ENCODE measurements at places on chromosomes 3 and 15.

GRCh38 chr3:39718674-39719595, 90.5 kb upstream of the MYRIP start:
- no peak for DNase-seq

DNA sequence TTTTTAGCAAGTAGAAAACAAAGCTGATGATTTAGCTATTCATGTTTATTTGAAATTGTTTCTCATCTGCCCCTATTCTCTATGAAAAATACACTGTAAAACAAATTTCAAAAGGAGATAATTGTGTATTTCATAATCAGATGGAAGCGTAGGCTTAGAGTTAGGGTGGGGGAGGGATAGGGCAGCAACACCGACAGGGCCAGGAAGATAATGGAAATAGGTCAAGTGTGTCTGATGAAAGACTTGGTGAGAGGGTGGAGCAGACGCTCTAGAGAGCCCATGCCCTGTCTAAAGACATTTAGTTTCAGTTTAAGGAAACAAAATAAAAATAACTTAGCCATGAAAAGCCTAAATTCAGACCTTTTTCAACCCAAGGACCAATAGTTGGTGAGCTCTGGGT, 51.6 kb upstream of the ARL6 start:
- DNase-seq = no peak

DNA sequence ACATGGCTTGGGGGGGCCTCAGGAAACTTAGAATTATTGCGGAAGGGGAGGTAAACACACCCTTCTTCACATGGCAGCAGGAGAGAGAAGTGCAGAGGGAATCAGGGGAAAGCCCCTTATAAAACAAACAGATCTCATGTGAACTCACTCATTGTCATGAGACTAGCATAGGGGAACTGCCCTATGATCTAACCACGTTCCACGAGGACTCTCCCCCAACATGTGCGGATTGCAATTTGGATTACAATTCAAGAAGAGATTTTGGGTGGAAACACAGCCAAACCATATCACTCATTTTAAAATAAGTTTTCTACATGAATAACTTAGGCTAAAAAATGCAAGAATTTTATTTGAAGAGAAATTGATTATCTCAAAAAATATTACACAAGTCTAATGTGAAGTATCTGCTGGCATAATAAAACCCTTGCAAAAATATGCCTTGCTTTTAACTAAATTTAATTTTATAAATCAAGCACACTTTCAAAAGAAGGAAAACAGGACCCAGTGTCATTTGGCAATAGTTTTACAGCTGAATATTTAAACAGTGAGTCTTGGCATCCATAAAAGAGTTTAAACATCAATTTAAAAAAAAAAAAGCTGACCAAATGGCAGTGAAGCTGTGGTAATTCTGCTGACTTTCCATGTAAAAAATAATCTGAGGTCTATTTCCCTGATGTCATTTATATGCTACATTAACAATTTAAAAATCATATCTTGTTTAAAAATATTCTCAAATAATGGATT, 1057.2 kb downstream of the NAALADL2 start:
- DNase-seq = no peak

DNA sequence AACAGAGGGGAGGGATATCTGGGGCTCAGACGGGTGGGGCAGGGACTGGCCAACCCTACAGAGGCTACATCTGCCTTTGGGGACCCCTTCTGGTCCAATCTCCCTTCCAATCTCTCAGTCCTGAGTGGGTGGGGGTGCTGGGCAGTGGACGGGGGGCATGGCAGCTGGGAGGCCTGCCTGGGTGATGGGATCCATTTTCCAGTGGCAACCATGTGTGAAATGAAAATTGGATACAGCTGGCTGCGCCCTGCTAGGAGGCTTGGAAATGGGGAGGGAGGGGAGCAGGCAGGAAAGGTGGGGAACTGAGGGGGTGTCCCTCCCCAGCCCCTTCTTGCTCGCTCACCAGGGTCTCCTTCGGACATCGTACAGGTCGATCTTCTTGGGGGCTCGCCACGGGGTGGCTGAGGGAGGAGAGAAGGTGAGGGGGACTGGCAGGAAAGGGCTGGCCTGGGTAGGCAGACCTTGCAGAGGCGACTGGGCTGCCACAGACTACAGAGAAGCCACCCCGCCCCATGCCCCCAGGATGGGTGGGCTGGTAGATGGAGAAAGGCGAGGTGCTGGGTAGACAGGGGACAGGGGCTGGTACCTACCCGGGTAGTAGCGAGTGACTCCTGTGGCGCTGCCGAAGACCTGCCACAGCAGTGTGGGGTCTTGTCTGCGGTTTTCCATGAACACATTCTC, 21.2 kb upstream of the TMEM115 start:
- DNase-seq = no peak

DNA sequence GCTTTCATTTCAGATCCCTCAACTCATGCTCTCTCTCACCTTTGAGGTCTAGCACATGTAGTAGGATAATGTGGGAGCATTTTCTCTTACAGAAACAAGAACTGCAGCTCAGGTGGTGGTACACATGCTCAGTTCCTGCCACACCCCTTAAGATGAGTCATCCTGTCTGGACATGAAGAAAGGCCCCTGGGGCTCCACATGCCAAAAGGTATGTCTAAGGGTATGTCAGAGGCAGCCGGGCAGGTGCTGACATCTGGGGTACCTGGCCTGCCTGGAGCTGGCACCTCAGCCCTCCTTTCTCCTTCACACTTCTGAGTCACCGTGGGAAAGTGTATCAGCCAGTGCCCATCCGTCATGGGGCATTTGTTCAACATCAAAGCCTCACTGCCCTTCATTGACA, 209.9 kb downstream of the OCA2 start:
- no peak for DNase-seq

DNA sequence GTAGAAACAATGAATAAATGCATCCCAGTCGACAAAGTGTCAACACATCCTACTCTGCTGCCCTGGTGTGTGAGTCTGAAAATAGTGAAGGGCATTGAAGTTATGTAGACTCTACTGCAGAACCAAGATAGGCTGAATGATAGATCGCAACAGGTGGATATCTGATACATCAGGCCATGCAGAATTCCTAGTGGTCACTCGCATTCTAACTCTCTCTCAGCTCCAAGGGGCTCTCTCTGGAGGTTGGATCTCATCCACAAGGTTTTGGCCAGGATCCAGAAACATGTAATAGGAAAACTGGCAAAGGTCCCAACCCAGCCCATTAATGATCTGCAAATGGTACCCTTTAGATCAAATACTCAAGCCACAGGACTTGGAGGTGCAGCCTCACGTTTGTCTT, 514.1 kb downstream of the MAGI1 start:
- no peak for DNase-seq

DNA sequence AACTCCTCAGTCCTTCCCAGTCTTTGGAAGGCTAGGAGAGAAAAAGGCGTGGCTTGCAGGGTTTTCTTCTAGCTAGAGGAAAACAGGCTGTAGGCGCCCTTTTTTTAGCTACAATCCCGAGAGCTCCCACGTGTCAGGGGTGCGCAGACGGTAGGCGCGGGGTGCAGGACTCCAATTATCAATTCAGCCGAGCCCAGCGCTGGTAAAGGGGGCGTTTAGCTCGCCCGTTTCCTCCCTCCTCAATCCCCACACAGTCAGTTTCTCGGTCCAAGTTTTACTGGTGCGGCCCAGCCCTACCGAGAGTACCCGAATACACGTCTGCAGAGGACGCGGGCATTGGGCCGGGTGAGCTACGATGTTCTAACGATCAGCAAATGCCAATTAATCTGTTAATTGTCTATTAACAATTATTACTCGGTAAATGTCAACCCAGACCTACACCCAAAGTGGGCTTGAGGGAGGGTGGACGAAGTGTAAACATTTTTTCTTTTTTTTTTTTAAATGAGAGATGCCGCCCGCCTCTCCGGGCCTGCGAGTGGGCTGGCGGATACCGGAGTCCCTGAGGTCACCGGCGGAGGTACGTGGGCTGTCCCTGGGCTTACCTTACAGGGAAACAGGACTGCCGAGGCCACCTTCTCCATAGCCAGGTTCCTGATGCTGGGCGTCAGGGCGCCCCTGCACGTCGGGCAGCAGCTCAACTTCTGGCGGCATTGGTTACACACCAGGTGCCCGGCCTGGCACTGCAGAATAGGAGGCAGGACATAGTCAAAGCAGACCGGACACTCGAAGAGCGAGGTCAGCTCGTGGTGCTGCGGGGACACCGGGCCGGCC, 923 bp downstream of the SIAH2 start:
- DNase-seq = peak; percentile 38

DNA sequence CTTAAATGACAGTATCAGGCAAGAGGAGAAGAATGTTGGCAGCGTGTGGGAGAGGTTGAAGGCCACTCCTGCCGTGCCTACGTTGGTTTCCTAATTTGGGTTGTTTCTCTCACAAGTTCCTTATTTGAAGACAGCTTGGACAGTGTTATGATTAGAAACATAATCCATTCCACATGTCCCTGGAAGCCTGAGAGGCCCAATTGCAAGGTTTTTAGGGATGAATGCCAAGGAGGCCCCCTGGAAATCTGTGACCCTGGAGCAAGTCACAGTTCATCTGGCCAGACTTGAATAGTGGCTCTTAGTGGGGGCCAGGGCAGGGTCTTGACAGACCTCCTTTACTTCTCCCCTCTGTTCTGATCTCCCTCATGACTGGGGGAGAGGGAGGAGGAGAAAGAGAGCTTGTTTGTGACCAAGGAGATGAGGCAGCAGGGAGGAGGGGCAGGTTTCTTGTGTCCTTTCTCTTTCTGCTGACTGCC, 584.4 kb upstream of the TBL1XR1 start:
- peak; percentile 62 for DNase-seq

- no peak for DNase-seq
Observed at GRCh38 chr3:10552631-10552943, 47.2 kb upstream of the ATP2B2 start.

DNA sequence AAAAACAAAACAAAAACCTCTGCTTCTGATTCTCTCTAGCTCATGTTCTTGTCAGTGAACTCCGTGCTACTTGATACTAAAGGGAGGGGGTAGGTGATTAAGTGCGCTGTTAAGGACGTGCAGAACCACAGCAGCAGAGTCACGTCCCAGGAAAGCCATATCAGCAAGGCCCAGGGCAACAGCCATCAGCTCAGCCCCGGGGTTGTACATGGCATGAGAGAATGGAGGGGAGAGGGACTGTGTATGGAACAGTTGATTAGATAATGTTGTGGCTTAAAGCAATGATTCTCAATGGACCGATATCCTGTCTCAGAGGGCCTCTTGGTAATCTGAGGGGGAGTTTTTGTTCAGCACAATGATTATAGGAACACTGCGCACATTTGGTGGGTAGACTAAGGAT, 27.6 kb downstream of the C2CD4A start:
- DNase-seq = no peak

- DNase-seq = no peak
Observed at GRCh38 chr3:151971814-151972579, 98.6 kb downstream of the SUCNR1 start.

- no peak for DNase-seq
Observed at GRCh38 chr3:86282106-86282787, 708.7 kb downstream of the VGLL3 start.

GRCh38 chr3:37295925-37296324, 121.5 kb upstream of the LRRFIP2 start:
- peak; percentile 29 for DNase-seq

DNA sequence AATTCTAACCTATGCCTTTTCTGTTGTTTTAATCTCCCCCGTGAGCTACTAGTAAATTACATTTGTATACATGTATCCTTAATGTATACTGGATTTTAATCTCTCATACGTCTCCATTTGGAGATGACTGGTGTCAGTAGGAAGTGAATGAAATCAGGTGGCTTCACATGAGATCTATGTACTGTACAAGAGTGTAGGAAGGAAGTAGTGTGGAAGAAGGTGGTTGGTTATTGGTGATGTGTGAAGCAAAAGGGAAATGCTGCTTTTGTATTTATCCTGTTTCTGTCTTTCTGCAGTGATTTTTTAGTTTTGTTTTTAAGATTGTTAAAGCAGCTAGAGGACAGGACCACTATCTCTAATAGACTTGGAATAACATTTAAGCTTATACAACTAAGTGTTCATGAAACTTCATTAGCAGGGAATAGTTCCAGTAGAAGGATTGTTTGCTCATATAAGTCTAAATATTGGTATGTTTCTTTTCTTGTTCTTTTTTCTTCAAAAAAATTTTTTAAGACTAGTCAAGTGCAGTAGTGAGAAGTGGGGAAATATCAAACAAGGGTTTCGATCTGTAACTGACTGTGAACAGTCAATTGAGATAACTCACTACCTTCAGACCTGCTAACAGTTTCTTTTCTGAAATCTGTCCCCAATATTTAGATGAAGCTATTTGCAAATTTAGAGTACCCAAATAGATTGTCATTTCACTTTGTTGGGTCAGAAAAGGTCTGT, 15.3 kb downstream of the SNX1 start:
- DNase-seq = no peak

DNA sequence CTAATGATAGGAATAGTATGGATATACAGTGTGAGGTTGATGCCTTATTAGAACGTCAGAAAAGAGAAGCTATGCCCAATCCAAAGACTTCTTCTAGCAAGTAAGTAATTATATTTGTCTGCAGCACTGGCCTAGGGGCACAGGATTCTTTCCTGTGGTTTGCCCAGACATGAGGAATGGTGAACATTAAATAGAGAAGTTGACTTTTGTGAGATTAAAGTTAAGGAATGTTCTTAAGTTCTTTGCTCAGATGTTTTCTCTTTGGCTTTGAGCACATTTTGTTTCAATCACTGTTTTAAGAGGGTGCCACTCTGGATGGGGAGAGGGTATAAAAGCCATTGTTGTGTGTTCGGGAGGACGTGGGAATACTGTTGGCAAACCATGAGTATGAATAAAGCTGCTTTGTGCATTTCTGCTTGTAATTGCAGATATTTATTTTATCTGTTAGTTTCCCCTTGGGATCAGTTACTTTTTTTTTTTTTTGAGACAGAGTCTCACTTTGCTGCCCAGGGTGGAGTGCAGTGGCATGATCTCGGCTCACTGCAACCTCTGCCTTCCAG, 8.3 kb downstream of the KIF23 start:
- DNase-seq = no peak

DNA sequence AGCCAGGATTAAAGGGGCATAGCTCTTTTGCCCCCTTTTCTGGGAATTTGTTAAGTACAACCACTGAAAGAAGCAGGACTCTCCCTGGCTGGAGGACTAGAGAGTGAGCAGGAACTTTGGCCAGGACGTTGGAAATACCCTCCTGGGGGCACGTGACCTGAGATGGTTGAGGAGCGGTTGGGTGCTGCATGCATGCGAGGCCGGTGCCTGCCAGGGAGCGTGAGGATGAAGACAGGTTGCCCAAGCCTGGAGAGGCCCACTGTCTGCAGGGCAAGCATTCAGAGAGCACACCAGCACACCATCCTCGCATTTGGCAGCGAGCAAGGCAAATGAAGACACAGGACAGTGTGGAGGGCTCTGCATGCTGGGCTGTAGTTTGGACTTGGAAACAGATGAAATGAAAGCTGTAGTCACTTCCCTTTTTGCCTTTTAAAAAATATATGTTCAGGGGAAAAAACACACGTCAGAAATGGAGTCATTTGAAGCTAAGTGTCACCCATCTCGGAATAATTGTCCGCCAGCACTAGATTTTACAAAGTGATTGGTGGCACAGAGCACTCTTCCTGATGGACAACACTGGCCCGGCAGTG, 217.6 kb downstream of the SLCO3A1 start:
- DNase-seq = peak; percentile 26

DNA sequence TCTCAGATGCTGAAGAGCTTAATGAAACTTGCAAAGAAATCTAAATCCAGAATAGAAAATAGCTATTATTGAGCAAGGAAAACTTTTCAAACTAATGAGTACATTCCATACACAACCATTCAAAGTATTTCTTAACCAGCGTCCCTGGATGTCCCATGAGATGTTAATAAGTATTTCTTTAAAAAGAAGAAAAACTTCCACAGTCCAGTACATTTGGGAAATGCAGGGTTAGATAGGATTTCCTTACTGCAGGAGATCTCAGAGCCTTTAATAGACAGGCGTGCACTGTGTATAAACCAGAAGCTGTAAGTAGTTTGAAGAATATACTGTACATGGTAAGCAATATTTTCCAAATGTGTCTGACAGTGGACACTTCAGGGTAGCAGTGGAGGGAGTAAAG, 29.6 kb upstream of the BHLHE40 start:
- DNase-seq = no peak

All from Kasumi-1 (cell line).